ENCODE measurements at places on chromosomes 1 and 21. TPM values are rescaled to one million over a fixed set of nuclear protein-coding genes. Genes with fewer than 3 reads are reported as not detected.
A peak's percentile ranks its signal among the peaks of the same experiment; 100 is the strongest.

DNA sequence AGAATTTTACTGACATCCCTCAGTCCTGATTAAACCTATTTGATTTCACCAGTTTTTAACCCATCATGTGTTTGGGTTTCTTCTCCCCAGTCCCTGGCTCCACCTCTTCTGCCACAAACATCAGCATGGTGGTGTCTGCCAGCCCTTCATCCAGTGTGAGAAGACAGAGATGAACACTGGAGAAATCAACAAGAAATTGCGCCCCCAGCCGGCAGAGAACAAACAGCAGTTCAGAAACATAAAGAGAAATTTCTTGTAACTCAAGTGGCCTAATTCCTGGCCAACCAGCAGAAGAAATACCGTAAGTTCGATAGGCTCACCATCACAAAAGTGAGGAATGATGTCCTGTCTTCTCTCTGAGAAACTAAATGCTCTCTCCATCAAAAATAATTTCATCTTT, 18.3 kb downstream of the S100A11 start:
- peak; percentile 75 for DNase-seq

DNA sequence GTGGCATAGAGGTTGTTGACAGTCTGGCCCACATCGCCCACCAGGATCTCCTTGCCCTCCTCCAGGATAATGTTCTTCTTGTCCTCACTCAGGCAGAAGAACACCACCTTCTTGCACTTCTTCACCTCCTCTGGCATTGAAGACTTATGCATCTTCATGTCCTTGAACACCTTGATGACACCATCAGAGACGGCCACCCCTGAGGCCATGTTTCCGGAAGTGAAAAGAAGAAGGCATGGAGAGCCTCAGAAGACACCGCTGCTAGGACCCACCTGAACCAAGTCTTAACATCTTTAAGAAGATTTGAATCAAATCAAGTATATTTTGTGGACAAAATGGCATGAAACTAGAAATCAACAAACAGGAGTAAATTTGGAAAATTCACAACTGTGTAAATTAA, 56.2 kb downstream of the C1orf185 start:
- no peak for DNase-seq

- DNase-seq: no peak
Measured at GRCh38 chr21:37827913-37828312, 88.3 kb downstream of the KCNJ6 start.

DNA sequence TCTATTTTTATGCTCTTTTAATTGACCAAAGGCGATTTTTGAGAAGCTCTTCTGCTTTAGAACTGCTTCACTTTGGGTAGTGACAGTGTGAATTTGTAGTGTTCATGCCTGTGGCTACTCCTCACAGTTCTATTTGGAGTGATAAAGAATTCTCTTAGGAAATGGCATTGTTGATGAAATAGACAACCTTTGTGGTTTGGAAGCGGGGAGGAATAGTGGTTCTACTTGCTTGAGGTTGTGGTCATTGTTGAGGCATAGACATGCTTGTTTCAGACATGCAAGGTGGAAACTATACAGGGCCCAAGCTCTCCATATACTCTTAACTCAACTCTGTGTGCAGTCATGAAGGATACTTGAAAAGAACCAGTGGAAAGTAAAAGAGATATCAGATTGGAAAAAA, 481.1 kb upstream of the NEGR1 start:
- no peak for DNase-seq

The C1orf74 gene
- 4.1 TPM for total RNA-seq

- no peak for DNase-seq
Measured at GRCh38 chr21:36053715-36054062, 6.6 kb downstream of the SETD4 start.

GRCh38 chr1:112513112-112513870, 4.5 kb downstream of the WNT2B start:
- no peak for DNase-seq

DNA sequence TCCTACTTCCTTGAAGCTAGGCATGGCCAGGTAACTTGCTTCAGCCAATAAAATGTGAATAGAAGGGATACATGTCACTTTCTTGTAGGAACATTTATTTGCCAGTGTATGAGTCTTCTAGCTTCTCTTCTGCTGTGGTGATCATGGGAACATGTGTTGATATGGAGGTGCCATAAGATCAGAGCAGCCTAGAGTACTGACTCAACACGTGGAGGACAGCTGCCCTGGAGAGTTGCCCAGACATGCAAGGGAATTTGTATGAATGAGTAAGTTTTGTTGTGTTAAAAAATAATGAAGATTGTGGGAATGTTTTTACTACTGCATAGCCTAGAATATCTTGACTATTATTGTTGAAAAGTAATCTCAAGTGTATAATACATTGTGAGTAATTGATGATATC, 502.3 kb downstream of the NUF2 start:
- DNase-seq: no peak

- peak; percentile 13 for DNase-seq
Measured at GRCh38 chr1:3663999-3664699, 11.8 kb downstream of the TP73 start.

GRCh38 chr1:220151454-220151853, 57.5 kb downstream of the IARS2 start:
- DNase-seq: no peak

- no peak for DNase-seq
Measured at GRCh38 chr1:34396042-34396441, 219.3 kb downstream of the C1orf94 start.

DNA sequence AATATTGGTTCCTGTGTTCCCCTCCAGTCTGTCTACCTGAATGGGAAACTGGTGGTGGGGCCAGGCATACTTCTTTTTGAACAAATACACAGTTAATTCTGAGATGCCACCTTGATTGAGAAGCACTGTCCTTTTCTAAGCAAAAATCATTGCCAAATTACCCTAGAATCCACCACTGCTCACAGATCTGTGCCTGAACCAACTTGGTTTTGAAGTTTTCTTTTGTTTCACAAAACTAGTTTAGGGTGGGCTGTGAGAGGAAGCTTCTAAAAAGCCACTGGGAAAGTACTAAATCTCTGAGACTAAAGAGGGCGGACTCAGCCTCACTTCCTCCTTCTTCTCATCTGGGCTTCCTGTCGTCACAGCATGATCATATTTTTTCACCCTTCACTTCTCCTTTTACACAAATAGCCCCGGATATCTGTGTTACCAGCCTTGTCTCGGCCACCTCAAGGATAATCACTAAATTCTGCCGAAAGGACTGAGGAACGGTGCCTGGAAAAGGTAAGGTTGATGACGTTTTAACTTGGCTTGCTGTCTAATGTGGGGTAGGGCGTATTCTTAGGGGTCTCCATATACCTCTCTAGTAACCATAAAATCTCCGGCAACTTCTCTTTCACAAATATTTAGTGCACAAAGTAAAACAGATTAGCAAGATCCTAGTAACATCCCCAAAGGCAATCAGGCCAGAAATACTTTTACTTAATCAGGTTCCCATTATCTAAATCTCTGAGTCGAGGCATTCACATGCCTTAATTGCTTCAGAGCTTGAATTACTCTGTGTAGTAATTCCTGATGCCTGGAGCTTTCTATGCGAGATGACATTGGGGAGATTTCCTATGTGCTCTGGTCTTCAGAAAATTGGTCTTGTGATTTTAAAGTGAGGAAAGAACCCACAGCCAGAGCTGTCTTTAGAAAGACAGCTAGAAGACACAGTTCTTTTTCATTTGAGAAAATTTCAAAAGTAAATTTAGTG, at the start of gene CD53:
CD53 (plus strand) TSS at position 404 of the 976 bp plus-strand sequence. CDS start 18,261 bp downstream, outside the sequence.
- no peak for DNase-seq

The TUT4 gene
- total RNA-seq: 63.3 TPM

The S100A4 gene
- total RNA-seq: 31.7 TPM

- no peak for DNase-seq
Measured at GRCh38 chr1:46114925-46115603, 17.4 kb downstream of the PIK3R3 start.

The SH3BP5L gene
- total RNA-seq: 28.3 TPM
